ENCODE measurements at places on chromosomes 3 and 15. TPM values are rescaled to one million over a fixed set of nuclear protein-coding genes. Genes with fewer than 3 reads are reported as not detected.

C3orf20 gene
- total RNA-seq: 0.02 TPM

HESX1 gene
- not detected for total RNA-seq

SAMD7 gene
- not detected for total RNA-seq

GPD1L gene
- total RNA-seq: 19.9 TPM

IRAK2 gene
- 12.5 TPM for total RNA-seq

PDCD7 gene
- total RNA-seq: 27.9 TPM

NSUN3 gene
- total RNA-seq: 6.5 TPM

CXCR6 gene
- not detected for total RNA-seq

CPLX3 gene
- not detected for total RNA-seq

UNC13C gene
- total RNA-seq: not detected

GOLGA6C gene
- not detected for total RNA-seq

CYP1A2 gene
- not detected for total RNA-seq

LRRN1 gene
- not detected for total RNA-seq

SNX22 gene
- total RNA-seq: 1.3 TPM

KLHDC8B gene
- 6.0 TPM for total RNA-seq

LIPH gene
- total RNA-seq: 5.1 TPM

PLSCR4 gene
- total RNA-seq: 7.3 TPM

ANKRD34C gene
- not detected for total RNA-seq

CCR3 gene
- not detected for total RNA-seq

MORC1 gene
- 0.02 TPM for total RNA-seq

C3orf49 gene
- not detected for total RNA-seq

GOLGA8Q gene
- total RNA-seq: 0.09 TPM

RETNLB gene
- not detected for total RNA-seq

CPN2 gene
- not detected for total RNA-seq

COLQ gene
- total RNA-seq: 0.24 TPM

SST gene
- total RNA-seq: not detected

FAM131A gene
- total RNA-seq: 9.6 TPM

KLHL40 gene
- total RNA-seq: not detected

TUSC7 gene
- not detected for total RNA-seq

PAQR5 gene
- total RNA-seq: 109 TPM

PLA2G4F gene
- total RNA-seq: not detected

FBXO40 gene
- total RNA-seq: not detected

PLCH1 gene
- 0.83 TPM for total RNA-seq

BNC1 gene
- 0.98 TPM for total RNA-seq

TRH gene
- total RNA-seq: not detected

HMCES gene
- 41.9 TPM for total RNA-seq

MYL3 gene
- total RNA-seq: 0.16 TPM

FEZF2 gene
- not detected for total RNA-seq

CCR2 gene
- total RNA-seq: not detected

ATP10A gene
- total RNA-seq: 10.8 TPM

NEO1 gene
- 25.7 TPM for total RNA-seq

KIF7 gene
- total RNA-seq: 4.0 TPM

CLDN11 gene
- 0.09 TPM for total RNA-seq

IQSEC1 gene
- 21.4 TPM for total RNA-seq

GCSAM gene
- not detected for total RNA-seq

VPS18 gene
- 24.3 TPM for total RNA-seq

GTF2E1 gene
- total RNA-seq: 18.5 TPM
